ENCODE measurements at places on chromosomes 12 and 14. TPM values are rescaled to one million over a fixed set of nuclear protein-coding genes. Genes with fewer than 3 reads are reported as not detected.

DNA sequence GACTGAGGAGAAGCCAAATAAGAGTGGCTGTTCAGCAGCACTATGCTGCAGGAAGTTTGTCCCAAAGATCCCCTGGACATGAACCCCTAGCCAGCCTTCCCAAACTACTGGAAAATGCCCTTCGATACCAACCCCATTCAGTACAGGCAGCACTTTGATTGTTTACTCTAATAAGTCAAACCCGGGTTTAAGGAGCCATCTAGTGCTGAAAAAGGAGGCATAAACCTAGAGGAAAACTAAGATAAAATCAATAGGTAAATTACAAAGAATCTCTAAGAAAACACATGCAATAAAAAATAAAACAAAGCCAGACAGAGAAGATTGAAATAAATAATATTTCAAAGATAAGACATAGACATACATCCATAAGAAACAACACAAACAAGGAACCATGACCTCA is 771.6 kb downstream of the RPS29 start:
- no peaks in the 10 kb centered on the region for H3K27me3 ChIP-seq
- no peak overlapping the region for H3K27ac ChIP-seq
- no peak for DNase-seq
- no peak overlapping the region for H3K4me3 ChIP-seq
- no peaks in the 10 kb centered on the region for H3K4me1 ChIP-seq
- H3K36me3 ChIP-seq = no peaks in the 10 kb centered on the region

GRCh38 chr12:67271976-67272375 is 2.8 kb downstream of the CAND1 start:
- no peaks in the 10 kb centered on the region for H3K27me3 ChIP-seq
- H3K4me3 ChIP-seq = no peak overlapping the region
- H3K36me3 ChIP-seq = no peaks in the 10 kb centered on the region
- DNase-seq = no peak

Gene TAS2R8
- total RNA-seq = not detected

Gene APEX1
- 56.7 TPM for total RNA-seq

GRCh38 chr14:39034481-39035296 is 68.3 kb downstream of the SEC23A start:
- no peaks in the 10 kb centered on the region for H3K36me3 ChIP-seq
- DNase-seq = no peak
- H3K4me1 ChIP-seq = no peaks in the 10 kb centered on the region

Gene CLSTN3
- total RNA-seq = 18.8 TPM

DNA sequence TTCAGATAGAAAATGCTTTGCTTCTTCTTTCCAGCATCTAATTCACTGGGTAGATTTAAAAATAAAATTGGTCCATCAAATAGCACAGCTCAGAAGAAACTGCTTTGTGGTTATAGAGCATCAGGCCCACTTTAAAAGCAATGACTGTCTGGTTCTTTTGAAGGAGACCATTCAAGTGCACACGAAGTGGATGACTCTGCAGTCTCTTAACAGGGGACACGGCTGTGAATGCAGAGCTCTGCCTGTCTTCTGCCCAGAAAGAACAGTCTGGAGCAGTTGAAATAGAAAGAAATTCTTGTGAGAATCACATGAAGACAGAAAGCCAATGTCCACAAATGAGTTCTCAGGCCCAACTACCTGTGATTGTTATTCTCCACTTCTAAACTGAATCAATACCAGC is 138.7 kb upstream of the PLEKHA5 start:
- DNase-seq = no peak
- H3K4me3 ChIP-seq = no peak overlapping the region
- H3K36me3 ChIP-seq = no peaks in the 10 kb centered on the region

- H3K4me3 ChIP-seq = no peak overlapping the region
- no peaks in the 10 kb centered on the region for H3K27me3 ChIP-seq
- no peak overlapping the region for H3K27ac ChIP-seq
Measured at GRCh38 chr12:79765157-79765556, 74.4 kb upstream of the PAWR start.

DNA sequence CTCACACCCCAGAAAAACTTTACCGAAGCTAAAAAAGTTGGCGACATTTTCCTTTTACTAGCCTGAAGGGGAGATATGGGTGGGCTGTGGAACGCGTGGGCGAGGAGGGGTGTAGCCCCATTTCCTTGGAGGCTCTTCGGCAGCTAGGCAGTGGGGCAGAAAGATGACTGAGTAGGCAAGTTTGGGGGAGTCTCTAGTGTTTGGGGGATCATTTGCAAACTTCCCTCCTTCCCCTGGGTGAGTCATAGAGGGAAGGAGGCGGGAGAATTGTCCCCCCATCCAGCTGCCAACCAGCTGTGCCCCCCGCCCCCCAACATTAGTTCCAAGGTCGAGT is 2.3 kb downstream of the GLI1 start:
- H3K4me1 ChIP-seq = peaks cover 23% of the 10 kb centered on the region
- no peaks in the 10 kb centered on the region for H3K27me3 ChIP-seq
- no peak for DNase-seq
- peak overlapping the region; percentile 68 for H3K4me3 ChIP-seq

Measured in testis (tissue), 5 donors.